Activated CD8-positive, alpha-beta memory T cell treated with anti-CD3 and anti-CD28 coated beads for 24 hours (primary cell): ENCODE measurements at places on chromosomes 4 and X.

DNA sequence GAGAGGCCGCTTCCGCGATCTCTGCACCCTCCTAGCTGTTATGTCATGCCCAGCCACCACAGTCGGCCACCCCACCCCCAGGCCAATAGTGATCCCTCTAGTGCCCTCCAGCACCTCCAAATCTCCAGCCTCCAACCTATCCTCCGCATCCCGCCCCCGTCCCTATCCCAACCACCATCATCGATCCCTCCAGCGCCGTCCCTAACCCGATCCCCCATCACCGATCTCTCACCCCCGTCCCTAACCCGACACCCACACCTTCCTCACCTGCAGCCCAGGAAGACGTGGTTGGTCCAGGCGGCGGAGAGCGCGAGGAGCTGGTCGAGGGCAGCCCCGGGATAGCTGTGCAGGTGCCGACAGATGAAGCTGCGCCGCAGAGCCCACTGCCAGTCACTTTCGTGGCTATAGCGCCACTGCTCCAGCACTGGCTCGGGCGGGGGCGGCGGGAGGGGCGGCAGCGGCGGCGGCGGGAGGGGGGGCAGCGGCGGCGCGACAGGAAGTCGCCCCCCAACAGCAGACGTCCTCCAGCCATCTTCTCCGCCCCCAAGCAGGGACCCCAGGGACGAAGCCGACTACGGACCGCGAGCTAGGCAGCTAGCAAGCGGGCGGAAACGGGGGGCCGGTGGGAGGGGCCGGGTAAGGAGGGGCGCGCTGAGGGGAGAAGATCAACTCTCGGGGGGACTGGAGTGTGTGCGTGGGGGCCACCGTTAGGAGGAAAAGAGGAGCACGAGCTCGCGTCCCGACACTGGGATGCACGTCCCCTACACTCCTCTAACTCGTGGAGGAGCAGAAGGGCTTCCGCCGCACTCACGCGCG lies 552 bp downstream of the NKRF start:
- DNase-seq = no peak

DNA sequence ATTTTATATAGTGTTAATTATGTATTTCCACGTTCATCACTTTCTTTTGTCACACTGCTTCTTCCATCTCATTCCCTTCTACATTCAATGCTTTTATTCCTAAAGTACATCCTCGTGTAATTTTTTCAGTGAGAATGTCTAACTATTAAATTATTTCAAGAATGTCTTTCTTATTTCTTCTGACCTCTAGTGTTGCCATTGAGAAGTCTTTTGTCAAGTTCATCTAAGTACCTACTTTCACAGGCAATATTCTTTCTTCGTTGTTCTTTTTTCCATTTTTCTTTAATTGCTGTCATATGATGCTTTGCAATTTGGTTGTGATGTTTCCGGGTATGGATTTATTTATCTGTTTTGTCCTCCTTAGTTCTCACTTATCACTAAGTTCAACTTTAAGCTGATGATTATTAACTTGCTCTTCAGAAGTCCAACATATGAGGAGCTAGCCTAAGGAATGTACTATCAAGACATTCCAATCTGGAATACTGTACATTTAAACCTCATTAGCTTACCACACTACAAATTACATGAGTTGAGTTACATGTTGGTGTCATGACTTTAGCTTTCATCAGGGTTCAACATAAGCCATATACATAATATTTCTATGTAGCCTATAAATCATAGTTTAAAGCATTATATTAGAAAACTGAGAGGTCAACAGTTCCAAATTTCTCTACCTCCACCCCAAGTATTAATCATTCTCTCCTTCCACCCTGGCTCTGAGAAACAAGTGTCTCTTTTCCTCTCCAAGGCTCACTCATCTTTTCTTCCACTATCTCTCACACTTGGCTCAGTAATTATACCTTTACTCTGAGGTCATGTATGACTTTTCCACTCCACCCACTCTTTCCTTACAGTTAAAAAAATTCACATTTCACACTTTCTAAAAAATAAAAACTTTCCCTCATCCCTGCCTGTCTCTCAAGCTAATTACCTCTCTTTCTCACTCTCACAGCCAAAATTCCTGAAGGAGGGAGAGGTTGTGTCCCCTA lies 81.5 kb downstream of the COX18 start:
- DNase-seq = no peak

GRCh38 chr4:22487328-22487727 lies 28.5 kb downstream of the ADGRA3 start:
- DNase-seq = no peak

DNA sequence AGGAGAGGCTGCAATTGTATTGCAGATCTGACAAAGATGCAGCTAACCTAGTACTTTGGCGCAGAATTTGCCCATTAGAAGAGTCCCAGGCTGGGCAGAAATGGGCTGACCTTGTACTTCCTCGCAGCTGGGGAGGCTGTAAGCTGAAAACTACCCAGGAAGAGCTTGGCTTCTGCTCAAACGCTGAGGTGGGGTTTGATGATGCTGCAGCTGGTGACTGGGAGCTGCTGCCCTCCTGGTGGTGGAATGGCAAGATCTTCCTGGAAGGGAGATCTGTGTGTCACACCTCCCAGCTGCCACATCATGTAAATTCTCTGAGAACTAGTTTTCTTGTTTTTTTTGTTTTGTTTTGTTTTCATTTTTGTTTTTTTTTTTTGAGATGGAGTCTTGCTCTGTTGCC lies 17.4 kb downstream of the CCNG2 start:
- no peak for DNase-seq

GRCh38 chrX:138014577-138014976 lies 448.6 kb downstream of the ZIC3 start:
- DNase-seq = no peak

DNA sequence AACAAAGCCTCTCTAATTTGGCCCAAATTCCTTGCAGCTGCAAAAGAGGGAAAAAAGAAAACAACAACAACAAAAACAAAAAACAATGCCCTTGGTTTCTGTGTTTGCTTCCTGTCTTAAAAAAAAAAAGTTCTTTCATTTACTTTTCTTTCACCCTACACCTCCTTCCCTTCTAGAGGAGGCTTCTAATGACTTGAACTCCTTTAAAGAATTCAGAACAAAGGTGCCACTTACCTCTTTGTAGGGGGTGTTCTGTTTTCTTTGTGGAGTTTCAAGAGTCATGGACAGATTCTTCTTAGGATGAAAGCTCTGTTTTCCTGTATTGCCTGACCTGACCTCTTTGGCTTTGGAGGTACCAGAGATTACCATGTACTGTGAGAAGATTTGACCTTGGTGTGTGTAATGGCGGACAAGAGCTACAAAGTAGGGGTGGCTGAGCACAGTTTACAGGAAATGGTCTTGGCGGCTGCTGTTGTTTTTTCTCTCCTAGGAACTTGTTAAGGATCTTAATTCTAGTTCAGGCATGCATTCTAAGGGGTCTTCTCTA lies 72.4 kb upstream of the S100G start:
- DNase-seq = no peak

GRCh38 chrX:148146121-148146520 lies 165.0 kb downstream of the FMR1NB start:
- DNase-seq = no peak

GRCh38 chrX:126027229-126027628 lies 138.9 kb downstream of the DCAF12L2 start:
- no peak for DNase-seq

DNA sequence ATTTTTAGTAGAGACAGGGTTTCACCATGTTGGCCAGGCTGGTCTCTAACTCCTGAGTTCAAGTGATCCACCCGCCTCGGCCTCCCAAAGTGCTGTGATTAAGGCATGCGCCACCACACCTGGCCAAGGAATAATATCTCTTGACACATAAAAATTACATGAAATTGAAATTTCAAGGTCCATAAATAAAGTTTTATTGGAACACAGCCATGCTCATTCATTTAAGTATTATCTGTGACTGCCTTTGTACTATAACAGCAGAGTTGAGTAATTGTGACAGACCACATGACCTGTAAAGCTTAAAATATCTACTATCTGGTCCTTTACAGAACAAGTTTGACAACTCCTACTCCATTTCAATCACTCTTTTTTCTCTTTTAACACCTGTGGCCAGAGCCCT lies 17.8 kb upstream of the EGFL6 start:
- DNase-seq = no peak

DNA sequence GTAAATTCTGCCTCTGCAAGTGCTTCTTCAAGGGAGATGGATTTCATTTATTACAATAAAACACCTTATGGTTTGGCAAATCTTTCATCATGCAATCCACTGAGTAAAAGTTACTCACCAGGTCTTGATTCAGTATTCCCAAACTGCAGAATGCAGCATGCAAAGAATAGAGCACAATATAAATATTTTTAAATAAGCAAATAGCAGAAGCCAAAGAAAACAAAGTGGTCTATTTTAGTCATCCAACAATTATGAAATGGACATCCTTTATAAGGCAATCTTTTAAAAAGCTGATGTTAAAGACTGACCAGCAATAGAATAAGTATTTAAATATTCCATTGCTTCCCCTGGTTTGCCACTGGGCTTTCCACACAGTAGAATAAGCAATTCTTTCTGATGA lies 59.5 kb downstream of the SLC39A8 start:
- DNase-seq = no peak

- no peak for DNase-seq
These were observed 192.2 kb downstream of the APBB2 start for GRCh38 chr4:41022116-41022515.

DNA sequence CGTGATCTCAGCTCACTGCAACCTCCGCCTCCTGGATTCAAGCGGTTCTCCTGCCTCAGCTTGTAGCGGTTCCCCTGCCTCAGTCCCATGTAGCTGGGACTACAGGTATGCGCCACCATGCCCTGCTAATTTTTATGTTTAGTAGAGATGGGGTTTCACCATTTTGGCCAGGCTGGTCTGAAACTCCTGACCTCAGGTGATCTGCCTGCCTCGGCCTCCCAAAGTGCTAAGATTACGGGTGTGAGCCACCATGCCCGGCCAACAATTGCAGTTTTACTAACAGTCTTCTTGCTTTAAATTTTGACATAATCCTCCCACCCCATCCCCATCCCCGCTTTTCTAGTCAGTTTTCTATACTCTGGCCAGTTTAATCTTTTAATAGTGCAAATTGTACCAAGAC lies 112.0 kb downstream of the CFAP299 start:
- no peak for DNase-seq

- DNase-seq = no peak
These were observed 456.9 kb downstream of the CCSER1 start for GRCh38 chr4:90584051-90584450.

GRCh38 chrX:39311646-39312045 lies 510.4 kb downstream of the MID1IP1 start:
- DNase-seq = no peak

- no peak for DNase-seq
These were observed 26.9 kb upstream of the PPP2R3B start for GRCh38 chrX:413322-414201.

GRCh38 chr4:3466691-3467600 lies 3.8 kb downstream of the DOK7 start:
- no peak for DNase-seq

GRCh38 chrX:10685923-10686595 lies 65.7 kb upstream of the MID1 start:
- no peak for DNase-seq

DNA sequence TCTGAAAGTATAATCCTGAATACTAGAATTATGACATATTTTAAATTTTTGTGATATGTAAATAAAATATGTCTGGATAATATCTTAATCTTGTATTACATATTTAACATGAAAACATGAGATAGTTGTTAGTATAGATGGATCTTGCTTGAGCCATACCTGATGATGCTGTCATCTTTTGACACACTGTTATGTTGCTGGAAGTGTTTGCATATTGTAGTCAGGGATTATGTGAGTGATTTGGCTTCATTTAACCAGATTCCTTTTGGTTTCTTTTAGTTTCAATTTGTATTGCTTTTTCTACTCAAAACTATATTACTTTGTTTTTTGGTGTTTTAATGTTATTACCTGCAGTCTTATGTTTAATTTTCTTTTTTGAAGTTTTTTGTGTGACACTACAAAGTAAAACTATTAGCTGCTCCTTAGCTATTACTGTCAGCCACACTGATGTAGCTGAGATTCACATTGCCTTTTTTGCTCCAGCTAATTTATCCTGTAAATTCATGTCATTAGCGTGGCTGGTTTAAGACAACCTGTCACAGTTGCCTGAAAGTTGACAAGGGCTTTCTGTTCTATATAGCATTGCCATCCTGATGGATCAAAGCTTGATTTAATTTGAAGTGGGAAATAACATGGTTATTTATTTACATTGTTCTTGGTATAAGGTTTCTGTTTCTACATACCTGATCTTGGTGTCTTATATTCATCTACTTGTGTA lies 33.7 kb downstream of the METAP1 start:
- no peak for DNase-seq

- no peak for DNase-seq
These were observed 81.9 kb downstream of the RBM47 start for GRCh38 chr4:40547789-40548132.

DNA sequence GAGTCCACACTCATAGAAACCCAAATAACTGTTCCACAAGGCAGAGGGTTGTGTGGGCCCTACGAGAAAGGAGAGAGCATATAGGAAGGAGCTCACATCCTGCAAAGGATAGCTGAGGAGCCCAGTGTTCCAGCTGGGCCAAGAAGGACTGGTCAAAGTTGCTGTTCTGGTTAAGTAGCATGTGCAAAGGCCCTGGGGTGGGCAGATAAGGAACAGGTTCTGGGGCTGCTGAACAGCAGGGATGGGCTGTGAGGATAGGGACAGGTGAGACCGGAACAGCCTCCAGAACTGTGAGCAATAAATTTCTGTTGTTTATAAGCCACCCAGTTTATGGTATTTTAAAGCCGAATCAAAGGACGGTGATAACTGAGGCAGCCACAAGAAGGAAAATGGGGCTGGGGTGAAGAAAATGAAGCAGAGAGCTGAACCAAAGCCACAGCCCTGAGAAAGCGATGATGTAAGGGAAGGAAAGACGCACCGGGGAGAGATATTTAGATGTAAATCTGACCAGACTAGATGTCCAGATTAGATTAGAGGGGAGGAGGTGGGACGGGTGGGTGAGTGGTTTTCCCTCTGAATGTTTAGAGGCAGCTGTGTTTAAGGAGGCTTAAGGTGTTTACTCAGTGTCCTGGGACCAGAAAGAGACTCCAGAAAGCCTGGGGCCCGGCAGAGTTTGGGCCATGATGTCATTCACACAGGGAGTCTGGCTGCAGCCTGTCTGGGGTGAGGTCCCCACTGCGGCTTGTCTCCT lies 180.8 kb upstream of the BCOR start:
- DNase-seq = peak; percentile 65

DNA sequence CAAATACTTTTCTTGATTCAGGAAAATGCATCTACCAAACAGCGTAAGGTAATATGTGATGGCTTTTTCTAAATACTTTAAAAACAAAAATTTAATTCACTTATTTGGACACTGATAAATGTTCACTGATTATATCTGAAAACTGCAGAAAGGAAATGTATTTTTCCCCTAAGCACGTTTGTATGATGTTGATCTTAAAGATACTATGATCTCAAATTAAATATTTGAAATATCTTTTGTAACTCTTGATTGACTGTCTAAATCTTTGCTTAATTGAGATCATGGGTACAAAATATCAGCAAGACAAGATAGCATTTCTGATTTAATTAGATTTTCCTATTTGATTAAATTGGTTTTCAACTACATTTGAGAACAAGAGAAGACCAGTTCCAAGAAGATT lies 281.0 kb upstream of the UGT8 start:
- no peak for DNase-seq
